ENCODE measurements at places on chromosomes 2 and 18.
A peak's percentile ranks its signal among the peaks of the same experiment; 100 is the strongest.

DNA sequence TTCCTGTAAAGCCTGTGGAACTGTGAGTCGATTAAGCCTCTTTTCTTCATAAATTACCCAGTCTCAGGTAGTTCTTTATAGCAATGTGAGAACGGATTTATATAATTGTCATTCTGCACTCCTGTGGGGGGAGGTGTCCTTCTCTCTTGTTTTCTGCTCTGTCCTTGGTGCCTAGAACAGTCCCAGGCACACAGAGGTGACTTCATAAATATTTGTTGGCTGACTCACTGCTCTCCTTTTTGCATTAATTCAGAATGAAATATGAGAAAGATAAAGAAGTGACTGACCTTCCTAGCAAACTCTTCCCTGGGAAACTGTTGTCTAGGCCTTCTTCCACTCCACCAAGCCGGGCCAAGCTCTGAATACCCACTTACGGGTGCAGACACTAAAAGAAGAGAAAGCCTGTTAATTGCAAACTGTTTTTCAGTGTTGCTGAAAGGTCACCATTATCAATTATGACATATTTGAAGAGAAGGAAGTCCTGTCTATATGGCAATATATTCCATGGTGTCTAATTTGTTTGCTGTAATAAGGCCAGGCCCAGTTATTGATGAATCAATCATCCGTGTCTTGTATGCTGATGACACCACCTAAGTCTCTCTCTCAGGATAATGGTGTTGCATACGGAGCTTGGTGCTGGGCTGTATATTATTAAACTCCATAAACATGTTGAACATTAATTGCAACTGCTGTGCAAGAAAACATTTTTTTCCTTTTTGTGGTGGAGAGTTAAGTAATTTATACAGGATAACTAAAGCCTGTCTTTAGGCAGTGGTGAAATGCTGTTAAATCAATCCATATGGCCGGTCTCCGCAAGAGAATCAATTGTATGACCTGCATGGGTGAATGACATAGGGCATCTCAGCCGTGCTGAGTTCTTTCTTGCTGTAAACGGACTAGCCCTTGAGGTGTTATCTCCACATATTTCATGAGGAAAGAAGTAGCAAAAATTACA is 567.5 kb downstream of the SLC4A3 start:
- DNase-seq: no peak

- DNase-seq: no peak
These were observed 4.8 kb upstream of the FTCDNL1 start for GRCh38 chr2:199855812-199856211.

- DNase-seq: no peak
These were observed 3.0 kb downstream of the ACOXL start for GRCh38 chr2:110735366-110735765.

DNA sequence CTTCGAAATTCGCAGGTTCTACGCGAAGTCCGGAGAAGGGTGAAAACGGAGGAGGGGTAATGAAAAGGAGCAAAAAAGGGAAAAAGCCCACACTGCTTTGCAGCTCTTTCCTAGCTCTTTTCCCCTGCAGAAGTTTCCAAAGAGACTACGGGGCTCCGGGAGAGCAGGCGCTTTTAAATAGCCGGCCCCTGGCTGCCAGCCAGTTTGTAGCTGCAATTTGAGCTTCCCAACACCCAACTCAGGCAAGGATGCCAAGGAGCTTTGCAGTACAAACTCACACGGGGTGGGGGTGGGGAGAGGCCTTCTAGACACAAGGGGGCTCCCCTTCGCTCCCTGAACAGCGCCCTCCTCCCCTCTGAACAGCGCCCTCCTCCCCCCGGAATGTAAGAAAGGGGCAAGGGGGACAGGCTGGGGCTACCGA is at the start of gene IGFBP5:
Gene IGFBP5, minus strand, starts transcription at position 149 of the 421 bp plus-strand sequence. CDS start 774 bp downstream, outside the sequence.
- peak; percentile 57 for DNase-seq

- no peak for DNase-seq
These were observed 485.1 kb downstream of the NRXN1 start for GRCh38 chr2:50546790-50547189.

DNA sequence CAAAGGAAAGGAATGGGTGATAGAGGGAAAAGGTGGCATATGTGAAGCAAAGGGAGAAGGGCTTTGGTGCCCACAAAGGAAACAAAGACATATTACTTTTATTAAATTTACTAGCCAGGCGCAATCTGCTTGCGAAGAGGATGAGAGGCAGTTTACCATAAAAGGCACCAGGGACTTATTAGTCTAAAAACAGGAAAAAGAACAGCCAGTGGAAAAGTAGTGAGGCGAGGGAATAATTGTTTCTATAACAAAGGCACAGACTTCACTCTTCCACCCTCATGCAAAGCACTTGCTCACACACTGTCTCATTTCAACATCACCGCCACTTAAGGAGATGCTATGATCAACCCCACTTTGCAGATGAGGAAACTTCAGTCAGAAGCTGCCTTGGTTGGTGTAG is 210.5 kb downstream of the ALPK2 start:
- DNase-seq: no peak

DNA sequence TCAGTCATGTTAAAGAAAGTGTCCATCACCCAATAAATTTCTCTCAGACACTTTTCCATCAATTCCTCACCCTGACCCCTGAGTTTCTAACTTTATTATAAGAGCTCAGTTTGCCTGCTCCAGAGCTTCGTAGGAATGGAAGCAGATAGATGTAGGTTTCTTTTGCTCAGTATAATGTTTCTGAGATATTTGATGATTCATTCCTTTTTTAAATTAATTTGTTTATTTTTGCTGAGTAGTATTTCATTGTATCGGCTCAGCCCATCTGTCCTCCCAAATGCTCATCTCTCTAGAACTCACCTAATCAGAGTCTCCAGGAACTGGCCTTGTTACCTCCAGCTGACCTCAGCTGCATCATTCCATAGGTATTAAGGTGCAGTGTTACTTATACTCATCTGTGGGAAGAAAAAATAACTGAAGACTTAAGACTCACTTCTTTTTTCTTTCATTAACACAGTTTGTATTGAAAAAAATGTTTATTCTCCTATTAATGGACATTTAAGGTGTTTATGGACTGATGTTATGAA is 11.9 kb upstream of the BCL2L11 start:
- DNase-seq: no peak
